ENCODE measurements at places on chromosomes 6 and 20. TPM values are rescaled to one million over a fixed set of nuclear protein-coding genes. Genes with fewer than 3 reads are reported as not detected.

DNA sequence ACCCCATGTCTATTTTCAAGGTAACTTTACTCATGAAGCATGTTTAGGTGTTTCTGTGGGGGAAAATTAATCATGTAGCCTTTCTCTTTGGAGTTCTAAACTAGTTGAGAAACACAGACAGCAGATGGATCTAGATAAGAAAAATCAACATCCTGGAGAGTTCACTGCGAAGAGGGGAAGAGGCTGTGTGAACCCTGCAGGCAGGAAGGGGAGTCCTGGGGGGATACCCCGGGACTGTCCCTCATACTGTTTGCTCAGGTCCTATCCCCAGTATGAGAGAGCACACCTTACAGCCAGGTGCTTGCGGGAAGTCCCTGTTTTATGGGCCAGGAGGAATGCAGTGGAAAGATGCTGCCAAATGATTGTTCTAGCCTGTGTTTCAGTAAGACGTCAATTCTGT lies 32.7 kb downstream of the CHMP4B start:
- DNase-seq: no peak
- no peak overlapping the region for H3K4me3 ChIP-seq
- H3K27ac ChIP-seq: peak overlapping the region; percentile 30
- peaks cover 7% of the 10 kb centered on the region for H3K36me3 ChIP-seq
- peaks cover 56% of the 10 kb centered on the region for H3K4me1 ChIP-seq

- H3K4me1 ChIP-seq: peaks cover 13% of the 10 kb centered on the region
- DNase-seq: no peak
- H3K27me3 ChIP-seq: no peaks in the 10 kb centered on the region
- no peaks in the 10 kb centered on the region for H3K36me3 ChIP-seq
- no peak overlapping the region for H3K4me3 ChIP-seq
Observed at GRCh38 chr6:34230653-34231371, 5.9 kb upstream of the HMGA1 start.

DNA sequence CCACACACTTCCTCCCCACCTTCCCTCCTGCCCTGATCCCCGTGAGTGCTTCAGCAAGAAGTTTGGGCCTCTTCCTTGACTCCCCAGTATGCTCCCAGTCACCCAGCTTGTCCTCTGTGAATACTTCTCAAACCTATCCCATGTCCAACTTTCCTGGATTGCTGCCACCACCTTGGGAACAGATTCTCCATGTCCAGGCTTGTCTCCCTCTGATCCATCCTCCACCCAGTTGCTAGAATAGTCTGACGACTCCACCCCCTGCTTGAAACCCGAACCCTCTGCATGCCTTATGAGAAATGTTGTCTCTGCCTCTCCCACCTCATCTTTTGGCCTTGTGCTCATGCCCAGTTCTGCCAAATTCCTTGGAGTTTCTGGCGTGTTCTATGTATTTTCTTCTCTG lies 108.0 kb downstream of the PPP1R14C start:
- no peaks in the 10 kb centered on the region for H3K36me3 ChIP-seq
- no peak overlapping the region for H3K4me3 ChIP-seq
- H3K27ac ChIP-seq: no peak overlapping the region
- DNase-seq: no peak
- H3K27me3 ChIP-seq: no peaks in the 10 kb centered on the region
- H3K4me1 ChIP-seq: peaks cover 15% of the 10 kb centered on the region

The TP53TG5 gene
- total RNA-seq: not detected

The OR2J3 gene
- total RNA-seq: not detected

The RUNX2 gene
- total RNA-seq: 4.9 TPM

The LBP gene
- not detected for total RNA-seq
